ENCODE measurements at places on chromosomes 1 and 21.

DNA sequence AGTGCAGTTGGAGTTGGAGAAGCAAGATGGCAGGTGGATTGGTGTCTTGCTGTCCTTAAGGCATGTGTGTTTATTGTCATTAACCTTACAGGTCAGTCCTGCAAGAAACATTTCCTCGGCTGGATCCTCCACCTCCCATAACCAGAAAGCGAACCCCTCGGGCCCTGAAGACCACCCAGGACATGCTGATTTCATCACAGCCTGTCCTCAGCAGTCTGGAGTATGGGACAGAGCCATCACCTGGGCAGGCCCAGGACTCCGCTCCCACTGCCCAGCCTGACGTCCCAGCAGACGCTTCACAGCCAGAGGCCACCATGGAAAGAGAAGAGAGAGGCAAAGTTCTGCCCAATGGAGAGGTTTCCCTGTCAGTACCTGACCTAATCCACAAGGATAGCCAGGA lies 1.6 kb downstream of the C1orf226 start:
- no peak for DNase-seq

GRCh38 chr1:96220651-96221050 lies 500.9 kb upstream of the PTBP2 start:
- no peak for DNase-seq

DNA sequence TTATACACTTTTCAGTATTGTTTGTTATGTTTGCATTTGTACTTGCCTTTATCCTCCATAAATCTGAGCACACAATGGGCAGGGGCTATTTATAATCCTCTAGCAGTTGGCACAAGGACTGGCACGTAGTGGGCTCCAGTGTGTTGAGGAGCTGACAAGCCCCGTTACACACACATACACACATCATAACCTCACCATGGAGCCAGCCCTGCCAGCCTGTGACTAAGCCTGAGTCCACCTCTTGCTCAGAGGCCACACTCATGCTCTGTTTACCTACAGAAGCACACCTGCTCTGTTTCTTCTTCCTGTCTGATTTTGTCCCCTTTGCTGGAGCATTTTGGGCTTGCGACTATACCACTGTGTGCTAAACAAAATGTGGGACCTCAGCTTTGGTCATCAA lies 64.5 kb upstream of the SPATA6 start:
- no peak for DNase-seq

DNA sequence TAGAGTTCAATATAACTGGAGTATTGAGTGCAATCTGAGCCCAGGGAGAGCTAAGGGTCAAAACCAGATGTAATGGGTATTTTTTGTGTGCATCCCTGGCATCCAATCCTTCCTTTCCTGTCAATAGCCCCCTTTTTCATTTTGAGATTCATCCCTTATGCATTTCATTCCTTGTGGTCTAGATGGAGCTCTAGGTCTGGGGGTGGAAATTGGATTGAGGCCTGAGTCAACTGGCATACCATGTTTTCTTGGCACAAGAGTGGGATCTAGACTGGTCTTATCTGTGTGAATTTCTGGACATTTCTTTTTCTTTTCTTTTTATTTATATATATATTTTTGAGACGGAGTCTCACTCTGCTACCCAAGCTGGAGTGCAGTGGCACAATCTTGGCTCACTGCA lies 67.3 kb upstream of the RAB3GAP2 start:
- no peak for DNase-seq

DNA sequence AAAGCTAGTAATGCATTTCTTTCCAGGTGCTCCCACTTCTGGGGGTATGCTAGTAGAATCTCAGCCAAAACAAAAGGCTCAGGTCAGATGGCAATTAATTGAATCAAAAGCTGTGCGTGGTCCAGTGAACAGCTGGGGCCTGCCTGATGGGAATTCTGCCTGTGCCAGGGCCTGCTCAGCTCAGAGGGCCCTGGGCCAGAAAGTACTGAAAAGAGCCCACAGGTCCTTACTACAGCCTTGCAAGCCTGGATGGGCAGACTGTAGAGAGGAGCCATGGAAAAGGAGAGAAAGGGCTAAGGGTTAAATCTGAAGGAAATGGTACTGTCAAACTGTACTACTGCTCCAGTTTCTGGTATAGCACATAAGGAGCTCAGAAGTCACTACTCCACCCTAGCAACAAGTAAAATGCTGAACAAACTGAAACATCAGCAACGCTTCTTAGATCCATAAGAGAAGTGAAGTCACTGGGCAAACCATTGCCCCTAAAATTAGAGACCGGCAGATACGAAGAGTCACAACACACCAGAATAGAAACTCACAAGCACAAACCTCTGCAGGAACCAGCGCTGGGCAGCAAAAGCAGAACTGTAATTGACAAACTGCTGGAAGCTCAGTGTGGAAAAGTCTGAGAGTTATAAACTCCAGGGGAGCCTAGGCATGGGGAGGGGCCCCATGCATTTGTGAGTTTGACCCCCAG lies 121.1 kb upstream of the SYT6 start:
- no peak for DNase-seq

GRCh38 chr1:30962609-30963508 lies 54.3 kb upstream of the SDC3 start:
- no peak for DNase-seq

DNA sequence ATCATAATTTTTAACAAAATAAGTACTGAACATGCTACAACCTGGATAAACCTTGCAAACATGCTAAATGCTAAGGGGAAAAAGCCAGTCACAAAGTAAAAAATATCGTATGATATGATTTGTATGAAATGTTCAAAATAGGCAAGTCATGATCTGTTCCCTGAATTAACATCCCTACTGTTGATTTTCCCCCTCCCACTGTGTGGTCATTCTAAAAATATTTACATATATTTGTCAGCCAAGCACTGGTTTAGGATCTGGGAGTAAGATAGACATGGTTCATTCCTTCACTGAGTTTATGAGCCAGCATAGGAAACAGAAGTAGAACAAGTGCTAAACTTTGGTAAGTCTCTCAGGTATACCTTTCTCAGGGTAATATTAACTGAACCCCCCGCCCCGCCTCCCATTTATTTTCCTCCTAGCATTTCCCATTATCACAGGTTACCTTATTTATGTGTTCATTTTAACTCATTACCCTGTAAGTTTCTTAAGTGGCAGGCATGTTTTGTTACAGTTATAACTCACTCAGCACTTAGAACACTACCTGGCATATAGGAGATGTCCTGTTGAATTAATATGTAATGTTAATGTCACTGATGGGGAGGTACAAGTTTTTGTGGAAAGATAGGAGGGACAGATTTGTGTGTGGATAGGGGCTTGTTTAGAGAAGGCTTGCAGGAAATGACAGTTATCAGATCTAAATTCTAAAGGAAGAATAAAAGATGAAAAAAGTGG lies 12.3 kb downstream of the UQCRH start:
- no peak for DNase-seq

- DNase-seq, result no peak
Measured at GRCh38 chr1:152415454-152416227, 1.6 kb upstream of the CRNN start.

GRCh38 chr1:113226148-113226547 lies 153.2 kb downstream of the LRIG2 start:
- no peak for DNase-seq

GRCh38 chr1:99650773-99651437 lies 5.0 kb downstream of the PALMD start:
- no peak for DNase-seq

DNA sequence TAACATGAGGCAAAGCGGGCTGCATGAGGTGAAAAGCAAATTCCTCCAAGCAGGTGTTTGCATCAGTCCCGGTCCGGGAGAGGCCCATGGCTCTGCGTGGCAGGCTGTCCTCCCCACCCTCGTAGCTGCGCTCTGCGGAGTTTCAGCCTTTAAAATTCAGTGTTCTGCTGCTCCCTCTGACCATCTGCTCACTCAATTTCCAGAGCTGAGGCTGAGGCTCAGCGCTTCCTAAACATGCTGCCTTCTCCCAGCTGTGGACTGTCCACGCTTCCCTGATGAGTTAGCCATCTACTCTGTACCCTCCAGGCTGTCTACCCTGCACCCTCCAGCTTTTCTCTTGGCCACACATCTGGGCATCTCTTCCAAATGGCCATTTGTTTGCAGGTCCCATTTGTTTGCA lies 87.7 kb downstream of the KCNJ6 start:
- DNase-seq, result no peak

Measured in CD4-positive, alpha-beta T cell (primary cell).